ENCODE measurements at places on chromosomes 5 and 9.

GRCh38 chr5:98641671-98642070 is 131.8 kb upstream of the RGMB start:
- no peak for DNase-seq

DNA sequence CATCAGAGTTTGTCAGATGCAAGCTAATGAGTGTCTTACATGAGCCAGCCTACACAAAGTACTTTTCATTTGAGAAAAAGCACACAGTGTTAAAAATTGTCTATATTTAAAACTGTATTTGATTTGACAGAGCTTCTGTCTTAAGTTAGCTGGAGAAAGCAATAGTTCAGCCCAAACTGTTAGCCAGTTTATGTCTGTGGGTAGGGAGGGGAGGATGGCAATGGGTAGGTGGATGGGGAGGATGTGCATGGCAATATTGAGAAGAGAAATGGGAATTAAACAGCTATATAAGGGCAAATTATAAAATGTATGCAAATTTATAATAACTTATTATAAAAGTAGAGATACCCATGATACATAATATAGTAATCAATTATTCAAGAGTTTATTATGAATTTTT is 31.3 kb downstream of the CDH9 start:
- DNase-seq = no peak

- DNase-seq = no peak
Measured at GRCh38 chr9:10026443-10026984, 586.3 kb downstream of the PTPRD start.

- DNase-seq = no peak
Measured at GRCh38 chr5:103098993-103099392, 20.9 kb downstream of the GIN1 start.

DNA sequence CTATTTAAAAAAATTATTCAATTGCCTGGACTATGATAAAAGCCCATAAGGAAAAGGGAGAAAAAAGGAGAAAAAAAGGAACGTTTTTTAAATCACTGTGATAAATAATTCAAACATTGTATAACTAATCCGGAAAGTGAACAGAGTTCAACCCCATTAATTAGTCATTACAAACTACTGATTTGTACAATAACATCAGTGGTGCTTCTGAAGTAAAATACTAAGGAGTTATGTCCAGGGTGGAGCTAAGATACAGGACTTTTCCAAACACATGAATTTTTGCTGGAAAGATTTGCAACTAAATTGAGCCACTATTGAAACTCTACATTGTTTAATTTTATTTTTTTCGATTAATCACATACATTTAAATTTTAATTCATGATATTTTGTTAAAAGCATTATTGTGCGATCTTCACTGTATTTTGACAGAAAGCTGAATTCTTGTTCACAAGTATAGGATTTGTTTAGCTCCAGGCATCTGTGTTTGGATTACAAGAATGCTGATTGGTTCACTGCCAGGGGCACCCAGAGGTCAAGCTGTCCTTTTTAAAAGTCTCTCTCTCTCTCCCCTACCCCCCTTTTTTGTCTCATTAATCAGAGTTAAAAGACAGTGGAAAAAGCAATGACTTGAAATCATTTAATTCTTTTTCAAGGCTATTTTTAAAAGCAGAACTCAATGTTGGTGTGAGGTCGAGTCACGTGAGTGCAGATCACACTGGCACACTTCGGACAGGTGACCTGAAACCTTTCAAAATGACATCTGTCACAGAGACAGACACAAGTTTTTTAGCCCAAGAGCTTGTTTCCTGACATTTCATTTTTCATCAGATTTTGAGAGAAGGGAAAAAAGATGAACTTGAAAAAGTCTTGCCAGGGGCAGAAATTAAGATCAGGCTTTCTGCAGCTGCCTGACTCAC is 387.3 kb downstream of the NR2F1-AS1 start:
- no peak for DNase-seq

GRCh38 chr5:152644029-152644728 is 239.1 kb upstream of the NMUR2 start:
- no peak for DNase-seq

- DNase-seq = peak; percentile 35
Measured at GRCh38 chr9:123033864-123034601, 566 bp downstream of the GPR21 start.

GRCh38 chr5:153445875-153446579 is 44.4 kb upstream of the GRIA1 start:
- DNase-seq = no peak

- DNase-seq = no peak
Measured at GRCh38 chr5:134975843-134976242, 8.1 kb downstream of the CATSPER3 start.

- no peak for DNase-seq
Measured at GRCh38 chr5:75281716-75282465, 45.2 kb upstream of the ANKRD31 start.

DNA sequence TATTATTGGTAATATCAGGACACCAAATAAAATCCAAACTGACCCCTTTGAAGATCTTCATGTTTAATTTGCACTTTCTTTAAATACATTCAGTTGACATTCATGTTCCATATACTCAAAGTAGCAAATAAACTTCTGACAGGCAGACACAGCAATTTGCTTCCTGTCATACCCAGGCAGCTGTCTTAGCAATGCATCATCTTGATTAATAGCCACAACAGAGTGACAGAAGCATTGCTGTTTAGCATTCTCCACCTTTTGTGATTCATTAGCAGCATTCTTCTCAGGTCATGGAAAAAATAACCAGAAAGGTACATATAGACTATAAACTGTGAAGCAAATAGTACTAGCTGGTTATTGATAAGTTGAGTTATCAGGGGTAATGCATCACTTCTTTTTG is 366.8 kb downstream of the CYLC2 start:
- DNase-seq = no peak

GRCh38 chr9:137367506-137368430 is 55.2 kb downstream of the EXD3 start:
- DNase-seq = no peak

DNA sequence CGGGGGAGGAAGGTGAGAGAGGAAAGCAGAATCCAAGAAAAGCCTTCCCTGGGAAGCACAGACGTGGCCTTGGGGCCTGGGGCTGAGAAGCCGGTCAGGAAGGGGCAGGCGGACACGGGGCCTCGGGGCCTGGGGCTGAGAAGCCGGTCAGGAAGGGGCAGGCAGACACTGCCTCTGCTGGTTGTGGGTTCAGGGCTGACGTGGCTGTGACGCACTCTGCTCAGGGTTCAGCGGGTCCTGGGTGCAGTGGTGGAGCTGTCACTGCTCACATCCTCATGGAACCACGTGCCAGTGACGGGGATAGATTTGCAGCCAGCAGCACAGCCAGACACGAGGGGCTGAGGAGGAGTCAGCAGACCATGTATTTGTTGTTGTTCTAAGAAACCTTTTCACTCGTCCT is 12.8 kb downstream of the PAEP start:
- DNase-seq = no peak

DNA sequence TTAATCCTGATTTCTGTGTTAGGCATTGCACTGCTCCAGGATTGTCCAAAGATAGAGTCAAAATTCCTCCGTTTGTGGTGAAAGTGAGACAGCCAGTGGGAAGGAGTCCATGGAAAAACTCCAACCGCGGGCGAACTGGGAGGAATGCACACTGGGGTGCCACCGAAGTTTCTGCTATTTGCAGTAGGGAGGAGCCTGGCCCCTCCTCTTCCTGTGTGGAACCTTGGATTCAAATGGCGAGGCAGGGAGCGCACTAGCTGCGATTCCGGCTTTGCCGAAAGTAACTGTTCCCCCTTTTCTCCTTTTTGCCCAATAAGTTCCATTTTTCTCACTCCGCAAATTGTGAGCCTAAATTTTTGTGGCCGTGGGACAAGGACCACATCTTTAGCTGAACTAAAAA is 9.3 kb downstream of the BAAT start:
- DNase-seq = peak; percentile 85

DNA sequence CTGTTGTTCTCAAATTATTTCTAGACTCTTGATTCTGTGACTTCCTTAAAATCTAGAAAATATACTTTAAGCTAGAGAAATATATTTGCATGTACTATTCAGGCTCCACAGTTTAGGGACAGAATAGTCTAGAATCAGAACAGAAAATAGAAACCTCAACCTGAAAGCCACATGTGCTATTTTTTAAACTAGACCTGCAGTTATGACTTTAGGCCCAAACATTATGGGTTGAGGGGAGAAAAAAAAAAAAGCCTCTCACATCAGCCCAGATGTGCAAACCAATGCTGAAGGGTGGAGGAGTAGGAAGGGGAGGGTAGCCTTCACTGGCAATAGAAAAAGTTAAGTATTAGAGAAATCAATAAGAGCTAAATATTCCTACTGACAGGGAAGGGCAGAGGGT is 35.7 kb downstream of the ELL2 start:
- no peak for DNase-seq

DNA sequence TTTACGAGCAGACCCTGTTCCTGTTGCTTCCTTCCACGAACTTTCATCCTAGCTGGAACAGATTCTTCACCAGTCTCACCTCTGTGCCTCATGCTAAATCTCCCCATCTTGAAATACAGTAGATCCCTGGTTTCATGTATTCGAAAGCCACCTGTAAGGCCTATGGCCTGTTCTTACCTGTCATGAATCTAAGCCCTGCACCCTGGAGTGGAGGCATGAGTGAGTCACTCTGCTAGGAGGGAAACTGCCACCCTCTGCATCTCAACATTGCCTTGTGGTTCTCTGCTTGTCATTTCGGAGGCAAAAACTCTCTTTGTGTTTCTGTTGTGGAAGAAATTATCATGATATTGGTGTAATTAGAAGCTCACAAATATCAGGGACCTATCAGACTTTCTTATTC is 320.0 kb downstream of the ENC1 start:
- no peak for DNase-seq

DNA sequence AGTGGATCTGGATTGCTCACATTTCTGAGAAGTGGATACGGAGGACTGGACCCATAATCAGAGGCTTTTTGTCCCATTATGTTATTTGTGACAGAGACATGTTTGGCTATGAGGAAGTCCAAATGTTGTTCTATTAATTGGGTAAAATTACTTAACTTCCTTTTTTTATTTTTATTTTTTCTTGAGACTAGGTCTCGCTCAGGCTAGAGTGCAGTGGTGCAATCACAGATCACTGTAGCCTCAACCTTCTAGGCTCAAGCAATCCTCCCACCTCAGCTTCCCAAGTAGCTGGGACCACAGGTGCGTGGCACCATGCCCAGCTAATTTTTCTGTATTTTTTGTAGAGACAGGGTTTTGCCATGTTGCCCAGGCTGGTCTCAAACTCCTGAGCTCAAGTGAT is 11.9 kb upstream of the PGGT1B start:
- no peak for DNase-seq

DNA sequence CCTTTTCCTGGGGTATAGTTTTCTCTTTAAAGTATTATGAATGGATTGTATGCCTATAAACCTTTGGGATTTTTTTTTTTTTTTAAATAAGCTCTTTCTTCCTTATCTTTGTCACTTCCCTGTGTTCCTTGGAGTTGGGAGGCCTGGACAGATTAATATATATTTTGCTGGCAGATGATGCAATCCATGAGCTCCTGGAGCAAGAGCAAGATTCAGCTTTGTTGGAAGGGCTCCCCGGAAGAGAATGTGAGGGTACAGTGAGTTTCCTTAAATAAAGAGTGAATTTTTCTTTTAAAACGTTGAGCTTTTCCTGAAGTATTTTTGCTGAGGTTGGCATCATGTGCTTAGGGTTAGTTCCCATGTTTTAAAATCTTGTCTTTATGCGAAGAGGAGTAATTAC is 98.7 kb upstream of the SLC28A3 start:
- no peak for DNase-seq

DNA sequence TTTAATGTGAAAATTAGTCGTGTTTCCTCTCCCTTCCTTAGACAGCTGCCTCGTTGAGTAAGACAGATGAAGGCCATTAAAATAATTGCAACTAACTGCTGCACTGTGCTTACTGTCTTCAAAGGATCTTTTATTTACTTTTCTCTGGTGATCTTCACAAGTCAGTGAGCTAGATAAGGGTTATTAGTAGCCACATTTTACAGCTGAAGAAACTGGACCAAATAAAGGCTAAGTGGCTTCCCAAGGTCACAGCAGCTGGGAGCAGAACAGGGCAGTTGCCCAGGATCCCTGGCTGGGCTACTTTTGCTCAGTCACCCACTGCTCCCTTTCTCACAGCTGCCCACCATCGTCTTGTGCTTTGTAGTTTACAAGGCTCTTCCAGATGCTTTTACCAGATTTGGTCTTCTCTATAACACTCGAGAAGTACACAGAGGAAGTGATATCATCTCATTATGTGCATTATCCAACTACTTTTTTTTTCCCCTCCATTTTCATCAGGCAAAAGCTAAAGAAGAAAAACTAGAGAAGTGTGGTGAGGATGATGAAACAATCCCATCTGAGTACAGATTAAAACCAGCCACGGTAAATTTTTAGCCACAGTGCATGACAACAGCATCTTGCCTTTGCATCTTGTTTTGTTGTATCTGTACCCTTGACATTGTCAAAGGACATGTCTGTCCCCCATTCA is 61.8 kb downstream of the ERAP1 start:
- no peak for DNase-seq

- DNase-seq = no peak
Measured at GRCh38 chr5:96703384-96703920, 41.3 kb downstream of the CAST start.

DNA sequence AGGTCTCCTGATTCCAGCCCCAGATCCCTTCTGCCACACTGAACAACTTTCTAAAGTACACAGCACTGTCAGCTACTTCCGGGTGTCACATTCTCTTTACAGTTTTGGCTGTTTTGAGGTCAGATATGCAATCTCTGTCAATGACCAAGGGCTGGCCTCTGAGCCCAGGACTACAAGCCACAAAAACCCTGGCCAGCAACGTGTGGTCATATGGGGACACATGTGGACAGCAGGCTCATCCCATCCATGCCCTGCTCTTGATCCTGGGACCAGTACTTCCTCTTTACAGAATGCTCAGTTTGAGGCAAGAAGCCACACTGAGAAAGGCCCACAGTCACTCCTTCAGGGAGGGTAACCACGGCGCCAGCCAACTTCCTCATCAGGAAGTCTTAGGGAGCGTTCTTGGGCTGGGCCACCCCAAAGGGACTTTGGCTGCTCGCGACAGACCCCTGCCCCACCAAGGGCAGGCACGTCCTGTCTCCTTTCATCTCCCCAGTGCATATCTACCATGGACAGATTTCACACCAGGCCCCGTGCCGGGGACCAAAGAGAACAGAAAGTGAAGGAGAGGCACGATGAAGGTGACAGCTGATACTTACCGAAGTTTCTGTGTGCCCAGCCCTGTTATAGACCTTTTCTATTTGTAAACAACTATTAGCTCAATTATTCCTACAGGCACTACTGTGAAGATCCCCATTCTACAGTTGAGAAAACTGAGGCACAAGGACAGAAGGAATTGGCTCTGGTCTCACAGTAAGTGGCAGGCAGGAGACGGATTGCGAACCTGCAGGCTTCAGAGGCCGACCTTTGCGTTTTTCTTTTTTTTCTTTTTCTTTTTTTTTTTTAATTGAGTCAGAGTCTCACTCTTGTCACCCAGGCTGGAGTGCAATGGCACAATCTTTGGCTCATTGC is 37.3 kb downstream of the STK10 start:
- DNase-seq = no peak
